Mucosa of gallbladder (tissue), 1 donor: ENCODE measurements at places on chromosomes 2 and 18. TPM values are rescaled to one million over a fixed set of nuclear protein-coding genes. Genes with fewer than 3 reads are reported as not detected.

Gene ALK
- total RNA-seq: 0.20 TPM

Gene LOXHD1
- total RNA-seq: 0.12 TPM

DNA sequence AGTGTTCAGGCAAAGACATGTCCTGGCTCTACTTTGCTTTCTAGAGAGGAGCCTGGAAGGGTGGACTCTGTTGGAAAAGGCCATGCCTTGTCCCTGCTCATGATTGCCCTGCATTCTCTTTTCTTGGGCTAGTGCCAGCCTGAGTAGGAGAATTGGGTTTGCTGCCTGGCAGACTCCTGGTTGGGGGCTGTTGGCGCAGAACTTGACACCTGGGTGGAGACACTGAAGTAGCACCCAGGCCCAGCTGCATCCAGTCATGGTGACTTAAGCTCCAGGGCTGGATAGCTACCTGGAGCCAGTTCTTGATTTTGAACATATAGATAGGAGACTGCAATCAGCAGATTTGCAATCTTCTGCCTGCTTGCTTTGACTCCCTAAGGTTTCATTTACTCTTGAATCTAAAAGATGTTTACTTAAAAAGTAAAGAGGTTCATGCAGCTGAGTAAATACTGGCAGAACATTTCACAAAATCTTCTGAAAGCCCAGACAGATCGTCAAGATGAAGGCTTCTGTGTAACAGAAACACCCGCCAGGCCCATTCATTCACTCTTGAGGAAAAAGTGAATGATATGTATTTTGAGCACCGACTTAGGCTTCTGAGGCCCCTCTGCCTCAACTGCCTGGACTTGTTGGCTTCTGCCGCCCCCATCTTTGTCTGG, 38.0 kb upstream of the YWHAQ start:
- DNase-seq: no peak

DNA sequence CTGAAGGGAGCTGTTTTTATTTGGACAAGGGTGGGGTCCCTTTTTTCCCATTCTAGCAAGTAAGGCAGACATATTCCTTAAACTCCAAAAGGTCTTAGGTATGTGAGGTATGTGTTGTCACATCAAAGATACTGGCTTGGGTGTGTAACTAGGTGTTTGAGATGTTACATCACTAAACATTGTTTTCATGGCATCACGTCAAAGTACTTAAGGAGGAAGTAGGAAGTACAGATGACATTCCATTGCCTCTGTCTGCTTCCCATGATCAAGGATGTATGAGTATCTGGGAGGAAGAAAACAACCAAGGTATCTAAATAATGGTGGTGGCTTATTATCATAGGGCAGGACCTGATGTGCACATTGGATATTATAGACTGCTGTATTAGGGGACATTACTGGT, 39.3 kb downstream of the CD302 start:
- no peak for DNase-seq
